ENCODE measurements at places on chromosomes 3 and 15.

- DNase-seq, result no peak
Observed at GRCh38 chr15:39884351-39884750, 35.7 kb downstream of the GPR176 start.

- no peak for DNase-seq
Observed at GRCh38 chr3:7015683-7016440, 154.9 kb downstream of the GRM7 start.

DNA sequence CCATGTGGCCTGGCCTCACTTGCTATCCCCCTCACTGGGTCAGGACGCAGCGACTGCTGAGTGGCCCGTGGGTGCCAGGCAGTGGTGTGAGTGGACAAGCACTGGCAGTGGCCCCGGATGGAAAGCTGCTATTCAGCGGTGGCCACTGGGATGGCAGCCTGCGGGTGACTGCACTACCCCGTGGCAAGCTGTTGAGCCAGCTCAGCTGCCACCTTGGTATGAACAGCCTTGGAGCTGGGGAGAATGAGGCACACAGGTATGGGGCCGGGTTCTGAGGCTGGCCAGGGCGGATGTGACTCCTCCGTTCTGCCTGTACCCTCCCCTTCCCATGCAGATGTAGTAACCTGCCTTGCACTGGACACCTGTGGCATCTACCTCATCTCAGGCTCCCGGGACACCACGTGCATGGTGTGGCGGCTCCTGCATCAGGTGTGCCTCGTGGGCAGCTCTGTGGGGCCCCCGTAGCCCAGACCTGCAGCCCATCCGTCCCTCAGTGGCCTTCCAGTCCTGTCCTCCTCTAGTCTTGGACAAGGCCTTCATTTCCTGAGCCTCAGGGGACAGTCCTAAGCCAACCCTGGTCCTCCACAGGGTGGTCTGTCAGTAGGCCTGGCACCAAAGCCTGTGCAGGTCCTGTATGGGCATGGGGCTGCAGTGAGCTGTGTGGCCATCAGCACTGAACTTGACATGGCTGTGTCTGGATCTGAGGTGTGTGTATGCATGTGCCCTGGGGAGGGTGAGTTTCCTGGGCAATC is 28.2 kb downstream of the NBEAL2 start:
- DNase-seq, result no peak

DNA sequence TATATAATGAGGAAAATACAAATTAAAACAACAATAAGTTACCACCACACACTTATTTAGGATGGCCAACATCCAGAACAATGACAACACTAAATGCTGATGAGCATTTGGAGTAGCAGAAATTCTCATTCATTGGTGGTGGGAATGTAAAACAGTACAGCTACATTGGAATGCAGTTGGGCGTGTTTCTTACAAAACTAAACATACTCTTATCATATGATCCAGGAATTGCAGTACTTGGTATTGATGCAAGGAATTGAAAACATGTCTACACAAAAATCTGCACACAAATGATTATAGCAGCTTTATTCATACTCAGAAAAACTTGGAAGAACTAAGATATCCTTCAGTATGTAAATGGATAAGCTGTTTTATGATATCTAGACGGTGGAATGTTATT is 594.2 kb downstream of the ZBBX start:
- DNase-seq, result no peak
